ENCODE measurements at places on chromosomes 13 and 19.

DNA sequence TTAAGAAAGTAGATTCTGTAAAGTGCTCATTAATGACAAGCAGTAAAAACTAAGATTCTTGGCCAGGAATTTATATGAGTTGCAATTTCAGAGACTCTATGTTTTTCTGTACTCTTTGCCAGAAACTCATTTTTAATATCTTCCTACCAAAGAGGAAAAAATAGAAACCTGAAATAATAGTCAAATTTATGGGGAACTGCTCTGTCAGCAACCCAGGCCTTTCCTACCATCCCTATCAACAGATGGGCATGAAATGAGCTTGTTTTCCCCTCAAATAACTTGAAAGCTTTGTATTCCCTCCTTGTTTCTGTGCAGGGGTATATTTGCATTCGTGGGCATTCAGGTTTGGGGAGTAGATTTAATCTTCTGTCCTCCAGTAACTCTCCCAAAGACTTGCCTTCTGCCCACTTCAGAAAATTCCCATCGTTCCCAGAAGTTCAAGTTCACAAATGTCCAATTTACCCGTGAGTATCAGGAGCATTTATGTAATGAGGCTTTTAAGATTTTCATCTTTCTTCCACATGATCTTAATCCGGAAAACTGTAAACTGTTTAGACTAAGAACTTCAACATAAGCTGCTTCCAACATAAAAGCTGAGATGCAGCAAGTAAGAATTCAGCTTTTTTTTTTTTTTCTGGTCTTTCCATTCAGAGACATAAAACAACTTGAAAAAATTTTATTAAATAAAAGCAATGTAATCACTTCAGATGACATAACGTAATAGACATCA lies 363.1 kb downstream of the EFNB2 start:
- no peak for DNase-seq

- no peak for DNase-seq
These were observed 31.9 kb downstream of the PAK4 start for GRCh38 chr19:39157275-39157996.

- DNase-seq: no peak
These were observed 551.0 kb upstream of the ATXN8OS start for GRCh38 chr13:69556540-69557196.

DNA sequence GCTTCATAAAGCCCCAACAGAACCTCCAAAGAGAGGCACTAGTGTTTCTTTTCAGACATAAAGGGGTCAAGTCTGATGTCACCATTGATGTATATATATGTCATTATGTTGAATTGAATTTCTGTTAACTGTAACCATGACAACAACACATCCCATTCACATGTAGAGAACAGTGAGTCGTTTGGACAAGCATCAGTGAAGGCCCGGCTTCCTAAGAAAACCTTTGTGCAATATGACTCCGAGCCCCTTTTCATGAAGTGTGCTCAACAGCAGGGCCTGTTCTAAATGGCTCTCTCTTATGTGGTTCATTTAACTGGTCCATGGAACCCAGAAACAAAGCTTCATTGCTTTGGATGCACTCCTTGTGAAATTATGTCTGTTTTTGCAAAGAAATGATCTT lies 67.2 kb upstream of the UBL3 start:
- no peak for DNase-seq

GRCh38 chr13:19093369-19093768 lies 88.3 kb downstream of the TUBA3C start:
- no peak for DNase-seq

GRCh38 chr19:33161201-33161600 lies 29.3 kb downstream of the WDR88 start:
- no peak for DNase-seq

DNA sequence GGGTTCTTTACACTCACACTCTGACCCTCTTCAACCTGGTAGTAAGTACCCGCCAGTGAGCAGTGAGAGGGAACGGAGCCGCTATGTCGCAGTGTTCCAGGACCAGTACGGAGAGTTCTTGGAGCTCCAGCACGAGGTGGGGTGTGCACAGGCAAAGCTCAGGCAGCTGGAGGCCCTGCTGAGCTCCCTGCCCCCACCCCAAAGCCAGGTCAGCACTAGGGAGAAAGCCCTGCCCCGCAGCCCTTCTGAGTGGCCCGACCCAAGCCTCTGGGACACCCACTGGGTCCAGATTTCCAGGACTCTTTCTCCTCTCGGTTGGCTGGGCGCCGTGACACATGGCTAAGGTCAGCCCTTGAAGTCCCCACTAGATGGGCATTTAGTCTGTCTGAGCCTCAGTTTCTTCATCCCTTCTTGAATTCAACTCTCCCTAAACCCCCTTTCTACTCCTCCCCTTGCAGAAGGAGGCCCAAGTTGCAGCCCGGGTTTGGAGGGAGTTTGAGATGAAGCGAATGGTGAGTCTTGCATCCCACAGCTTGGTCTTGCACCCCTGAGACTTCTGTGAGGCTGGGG lies 1.9 kb downstream of the OCEL1 start:
- DNase-seq: no peak

DNA sequence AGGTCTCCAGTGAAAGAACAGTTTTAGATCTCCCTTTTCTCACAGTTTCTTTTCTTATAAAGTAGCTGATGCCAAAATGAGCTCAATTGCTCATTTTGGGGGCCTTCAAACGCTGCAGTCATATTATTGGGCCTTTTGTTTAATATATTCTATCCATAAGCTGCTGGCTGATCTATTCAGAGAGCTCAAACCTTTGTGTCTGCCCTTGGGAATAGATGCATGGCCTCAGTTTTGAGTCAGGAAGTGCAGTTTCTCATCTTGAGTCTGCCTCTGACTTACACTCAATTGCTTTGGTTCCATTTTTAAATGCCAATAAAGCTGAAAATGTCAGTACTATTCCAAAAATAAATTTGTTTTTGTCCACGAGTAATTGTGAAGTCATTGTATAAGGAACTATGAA lies 468.9 kb downstream of the KLF12 start:
- DNase-seq: no peak

- no peak for DNase-seq
These were observed 252.6 kb downstream of the RAP2A start for GRCh38 chr13:97686594-97686993.

DNA sequence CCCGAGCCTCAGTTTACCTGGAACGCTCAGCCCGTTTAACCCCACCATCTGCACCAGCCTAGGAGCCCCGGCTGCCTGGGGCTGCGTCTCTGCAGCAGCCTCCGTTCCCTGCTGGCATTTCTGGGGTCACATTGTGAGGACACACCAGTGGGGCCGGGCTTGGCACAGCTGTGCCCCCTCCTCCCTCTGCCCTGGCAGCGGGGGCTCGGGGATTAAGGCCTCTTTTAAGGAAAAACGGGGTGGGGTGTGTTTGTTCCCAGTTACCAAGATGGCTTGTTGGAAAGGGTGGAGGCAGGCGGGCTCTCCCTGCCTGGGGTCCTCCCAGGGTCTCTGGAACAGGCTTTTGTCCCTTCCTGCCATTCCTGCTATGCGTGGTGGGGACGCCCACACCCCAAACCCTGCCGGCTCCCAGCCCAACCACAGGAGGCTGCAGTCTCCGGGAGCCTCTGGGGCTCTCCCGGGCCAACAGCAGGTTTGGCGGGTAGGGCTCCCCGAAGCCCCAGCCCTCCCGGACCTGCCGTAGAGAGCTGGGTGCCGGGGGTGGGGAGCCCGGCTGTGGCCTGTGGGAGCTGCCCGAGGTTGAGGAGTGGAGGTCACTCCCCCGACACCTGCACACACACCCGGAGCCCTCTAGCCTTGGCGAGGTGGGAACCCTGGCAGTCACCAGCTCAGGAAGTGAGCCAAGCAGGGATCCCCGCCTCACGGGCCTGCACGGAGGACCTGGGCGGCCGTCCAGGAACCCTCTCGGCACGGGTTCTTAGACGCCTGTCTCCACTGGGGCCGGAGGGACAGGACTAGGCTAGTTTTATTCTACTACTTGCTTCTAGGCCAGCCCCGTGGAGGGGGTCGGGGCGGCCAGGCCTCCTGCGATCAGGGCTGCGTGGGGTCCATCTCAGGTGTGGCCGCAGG lies 36.9 kb downstream of the GADD45B start:
- no peak for DNase-seq

DNA sequence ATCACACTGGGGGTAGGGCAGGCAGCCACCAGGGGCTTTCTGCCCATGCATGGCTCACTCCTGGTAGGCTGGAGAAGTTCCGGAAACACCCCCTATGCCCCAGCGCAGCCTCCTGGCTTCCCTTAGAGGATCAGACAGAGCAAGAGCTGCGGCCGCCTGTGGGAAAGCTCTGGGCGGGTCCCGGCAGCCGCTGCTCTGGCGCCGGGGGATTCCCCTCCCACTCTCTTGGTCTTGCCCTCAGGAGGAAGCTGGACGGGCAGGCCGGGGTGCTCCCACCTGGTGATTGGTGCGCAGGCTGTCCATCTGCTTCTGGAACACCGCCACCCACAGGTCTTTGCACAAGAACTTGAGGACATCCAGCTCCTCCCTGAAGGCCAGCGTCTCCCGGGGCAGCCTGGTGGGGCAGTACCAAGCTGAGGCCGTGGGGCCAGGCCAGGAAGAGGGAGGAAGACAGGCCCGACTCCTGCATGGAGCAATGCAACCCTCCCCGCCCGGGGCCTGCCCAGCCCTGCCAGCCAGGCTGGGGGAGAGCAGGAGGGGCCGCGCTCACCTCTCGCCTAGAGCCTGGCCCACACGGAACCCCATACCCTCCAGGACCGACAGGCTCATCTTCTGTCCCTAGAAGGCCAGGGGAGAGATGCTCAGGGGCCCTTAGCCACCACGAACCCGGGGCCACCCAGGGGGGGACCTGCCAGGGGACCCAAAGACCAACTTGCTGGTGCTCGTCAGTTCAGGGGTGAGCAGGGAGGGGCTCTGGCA lies 4.0 kb upstream of the NKPD1 start:
- no peak for DNase-seq

GRCh38 chr13:36979361-36980050 lies 19.6 kb downstream of the ALG5 start:
- no peak for DNase-seq

- no peak for DNase-seq
These were observed 20.0 kb downstream of the ENOX1 start for GRCh38 chr13:43766725-43767124.

DNA sequence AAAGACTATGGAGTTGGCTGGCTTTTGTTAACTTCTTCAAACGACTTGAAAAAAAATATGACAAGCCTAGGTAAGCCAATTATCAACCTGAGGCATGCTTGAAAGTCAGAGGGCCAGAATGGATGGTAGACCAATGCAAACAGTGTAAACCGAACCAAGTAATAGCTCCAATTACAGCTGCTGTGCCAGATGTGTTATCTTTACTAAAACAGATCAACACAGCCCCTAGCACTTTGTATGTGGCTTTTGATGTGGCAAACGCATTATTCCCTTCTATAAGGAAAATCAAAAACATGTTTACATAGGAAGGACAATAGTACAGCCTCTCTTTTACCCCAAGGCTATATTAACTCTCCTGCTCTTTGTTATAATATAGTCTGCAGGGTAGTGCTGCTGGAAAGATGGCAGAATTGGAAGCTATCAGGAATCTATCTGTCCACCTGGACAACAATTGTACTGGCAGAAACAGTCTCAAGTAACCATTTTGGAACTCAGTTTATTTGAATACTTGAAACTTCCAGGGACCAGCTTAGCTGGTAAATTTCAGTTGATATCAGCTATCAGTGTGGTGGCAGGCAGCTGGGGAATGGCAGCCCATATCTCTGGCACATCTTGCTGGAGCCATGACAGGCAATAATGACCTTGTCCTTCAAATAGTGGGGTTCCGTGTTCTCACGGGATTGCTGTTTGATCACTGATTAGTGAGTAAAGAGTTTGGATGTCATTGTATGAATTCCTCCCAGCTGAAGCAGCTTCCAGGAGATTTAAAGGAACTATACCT lies 144.4 kb upstream of the WASF3 start:
- no peak for DNase-seq

- no peak for DNase-seq
These were observed 21.5 kb upstream of the SGCG start for GRCh38 chr13:23159205-23159759.

Measured in activated gamma-delta T cell (primary cell).